Non-pigmented ciliary epithelial cell (primary cell): ENCODE measurements at places on chromosomes 1 and 21.

GRCh38 chr1:17289721-17290120 lies 18.3 kb upstream of the PADI4 start:
- DNase-seq: peak; percentile 11

DNA sequence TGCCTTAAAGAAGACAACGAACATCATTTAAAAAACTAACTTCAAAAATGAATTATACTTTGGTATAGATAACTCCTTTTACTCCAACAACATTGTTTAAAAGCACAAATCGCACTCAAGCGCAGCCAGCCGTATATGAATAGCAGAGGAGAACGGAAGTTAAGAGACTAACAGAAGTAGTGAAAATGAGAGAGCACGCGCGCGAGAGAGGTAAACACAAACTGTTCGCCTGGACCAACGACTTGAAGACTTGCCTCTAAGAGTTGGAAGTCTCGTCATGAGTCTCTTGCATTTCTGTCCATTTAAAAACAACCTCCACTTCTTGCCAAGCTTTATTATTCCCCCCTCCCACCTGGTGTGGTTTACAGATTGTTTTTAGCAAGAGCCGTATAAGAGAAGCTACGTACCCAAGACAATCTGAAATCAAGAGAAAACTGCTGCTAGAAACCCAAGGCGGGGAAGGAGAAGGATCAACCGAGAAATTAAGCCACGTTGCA lies 479 bp downstream of the SELENOF start:
- no peak for DNase-seq

GRCh38 chr21:26171258-26172100 lies 909 bp upstream of the APP start:
- no peak for DNase-seq

DNA sequence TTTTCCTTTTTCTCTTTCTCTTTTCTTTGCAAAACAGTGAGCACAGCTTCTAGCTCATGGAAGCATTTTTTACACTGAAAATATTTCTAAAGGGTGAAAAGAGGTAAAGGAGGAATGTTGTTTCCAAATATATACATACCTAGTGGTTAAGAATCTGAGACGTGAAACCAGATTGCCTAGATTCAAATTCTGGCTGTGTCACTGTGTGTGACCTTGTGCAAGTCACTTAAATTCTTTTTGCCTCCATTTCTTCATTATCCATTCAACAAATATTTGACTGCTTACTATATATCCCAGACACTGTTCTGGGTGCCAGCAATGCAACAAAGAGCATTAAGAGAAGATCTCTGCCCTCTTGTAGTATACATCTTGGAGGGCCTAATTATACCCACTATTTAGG lies 53.3 kb downstream of the ZFYVE9 start:
- no peak for DNase-seq

- no peak for DNase-seq
Measured at GRCh38 chr1:160630523-160631451, 16.1 kb downstream of the SLAMF1 start.
